Activated naive CD4-positive, alpha-beta T cell treated with Interleukin-2 at 50 U/mL for 16 hours (primary cell): ENCODE measurements at places on chromosomes 1 and 21.

- DNase-seq: no peak
Observed at GRCh38 chr1:162856260-162856659, 4.7 kb downstream of the CCDC190 start.

GRCh38 chr1:207933205-207933800 lies 22.4 kb upstream of the CD34 start:
- DNase-seq: no peak

GRCh38 chr1:69070660-69071373 lies 496.9 kb upstream of the LRRC7 start:
- DNase-seq: no peak

- no peak for DNase-seq
Observed at GRCh38 chr1:58778385-58779000, 5.4 kb downstream of the JUN start.

DNA sequence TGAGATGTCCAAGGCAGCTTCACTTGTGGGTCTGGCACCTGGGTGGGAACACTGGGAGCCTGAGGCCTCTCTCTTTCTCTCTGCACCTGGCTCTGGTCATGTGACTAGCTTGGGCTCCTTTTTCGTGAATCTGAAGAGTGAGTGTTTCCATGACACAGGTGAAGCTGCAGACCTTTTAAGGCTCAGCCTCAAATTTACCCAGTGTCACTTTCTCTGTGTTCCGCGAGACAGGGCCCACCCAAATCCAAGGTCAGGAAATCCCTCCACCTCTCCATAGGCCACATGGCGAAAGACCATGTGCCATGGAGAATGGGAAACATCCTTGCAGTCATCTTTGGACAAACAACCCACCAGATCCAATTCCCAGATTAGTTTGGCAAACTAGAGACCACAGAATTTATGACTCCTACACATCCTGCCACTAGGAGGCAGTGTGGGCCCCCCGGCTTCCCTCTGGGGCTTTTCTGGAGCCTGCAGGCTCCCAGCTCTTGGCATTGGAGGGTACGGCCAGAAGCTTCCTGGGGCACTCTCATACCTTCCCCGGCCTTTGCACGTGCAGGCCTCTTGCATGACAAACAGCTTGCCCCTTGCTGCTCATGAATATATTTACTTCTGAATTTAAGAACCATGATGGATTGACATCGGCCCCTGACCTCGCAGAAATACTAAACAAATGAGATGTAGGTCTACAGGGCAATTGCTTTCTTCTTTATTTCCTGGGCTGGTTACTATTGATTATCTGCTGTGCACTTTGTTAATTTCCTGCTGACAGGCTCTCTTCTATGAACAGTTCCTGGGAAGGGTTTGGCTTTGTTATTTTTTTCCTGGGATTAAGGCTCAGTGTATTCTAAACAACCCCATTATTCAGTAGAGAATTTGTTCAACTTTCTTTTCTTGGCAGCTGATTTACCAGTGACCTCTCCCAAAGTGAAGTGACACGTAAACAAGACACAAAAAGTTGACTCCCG lies 180.7 kb downstream of the KAZN start:
- DNase-seq: peak; percentile 8

GRCh38 chr1:24966121-24966723 lies 36.1 kb upstream of the RUNX3 start:
- no peak for DNase-seq

DNA sequence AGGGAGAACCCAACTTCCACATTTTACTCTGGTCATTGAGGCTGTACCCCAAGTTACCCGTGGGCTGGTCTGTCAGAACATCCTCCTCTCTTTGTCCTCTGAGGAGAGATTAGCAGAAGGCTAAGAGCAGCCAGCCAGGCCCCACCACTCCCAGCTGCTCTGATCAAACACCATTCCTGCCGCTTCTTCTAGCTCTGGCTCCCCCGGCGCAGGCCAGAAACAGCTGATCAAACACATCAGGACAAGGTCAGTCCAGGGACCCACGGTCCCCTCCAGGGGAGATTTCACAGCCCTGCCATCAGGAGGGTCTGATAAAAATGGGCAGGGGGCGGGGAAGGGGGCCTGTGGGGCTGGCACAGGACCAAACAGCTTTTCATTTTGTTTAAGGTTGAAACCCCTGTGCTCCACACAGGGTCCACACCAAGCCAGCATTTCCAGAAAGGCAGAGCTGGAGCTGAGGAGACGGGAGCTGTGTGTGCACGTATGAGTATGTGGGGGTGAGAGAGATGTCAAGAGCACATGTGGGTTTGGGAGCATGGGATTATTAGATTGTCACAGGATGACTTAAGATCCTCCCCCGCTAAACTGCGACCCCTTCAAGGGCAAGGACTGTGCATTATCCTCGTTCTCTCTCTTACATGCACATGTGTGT lies 29.9 kb upstream of the EPHA8 start:
- DNase-seq: no peak

DNA sequence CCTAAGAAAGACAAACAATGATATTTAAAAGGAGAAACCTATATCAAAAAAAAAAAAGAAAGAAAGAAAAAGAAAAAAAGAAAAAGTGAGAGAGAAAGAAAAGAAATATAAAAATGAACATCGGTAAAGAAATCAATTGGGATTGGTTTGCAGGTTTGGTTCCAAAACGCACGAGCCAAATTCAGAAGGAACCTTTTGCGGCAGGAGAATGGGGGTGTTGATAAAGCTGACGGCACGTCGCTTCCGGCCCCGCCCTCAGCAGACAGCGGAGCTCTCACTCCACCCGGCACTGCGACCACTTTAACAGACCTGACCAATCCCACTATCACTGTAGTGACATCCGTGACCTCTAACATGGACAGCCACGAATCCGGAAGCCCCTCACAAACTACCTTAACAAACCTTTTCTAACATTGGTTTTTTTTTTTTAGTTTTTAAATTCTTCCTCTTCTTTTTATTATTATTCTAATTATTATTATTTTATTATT lies 11.7 kb downstream of the LHX9 start:
- DNase-seq: no peak

GRCh38 chr1:72375226-72375625 lies 92.9 kb upstream of the NEGR1 start:
- DNase-seq: no peak

- DNase-seq: no peak
Observed at GRCh38 chr1:41766546-41766945, 152.2 kb downstream of the HIVEP3 start.

- no peak for DNase-seq
Observed at GRCh38 chr1:17542645-17543044, 3.1 kb downstream of the ARHGEF10L start.

GRCh38 chr1:74943046-74943445 lies 191.1 kb upstream of the LHX8 start:
- DNase-seq: no peak

- no peak for DNase-seq
Observed at GRCh38 chr1:196148367-196148970, 459.8 kb downstream of the KCNT2 start.

DNA sequence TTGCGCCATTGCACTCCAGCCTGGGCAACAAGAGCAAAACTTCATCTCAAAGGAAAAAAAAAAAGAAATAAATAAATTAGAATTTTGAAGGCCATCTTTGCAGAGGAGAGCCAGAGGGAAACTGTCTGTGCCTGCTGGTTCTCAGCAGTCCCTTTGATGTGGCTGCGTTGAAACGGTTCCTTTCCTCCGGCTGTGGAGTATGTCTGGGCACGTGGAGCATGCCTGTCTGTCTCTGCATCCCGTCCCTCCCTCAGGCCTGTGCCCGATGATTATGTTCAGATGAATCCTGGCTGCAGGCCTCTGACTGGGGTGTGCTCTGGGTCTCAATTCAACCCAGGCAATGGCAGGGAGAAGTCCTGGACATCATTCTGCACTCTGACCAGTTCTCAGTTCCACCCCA lies 33.4 kb downstream of the KIAA1614 start:
- no peak for DNase-seq

- DNase-seq: peak; percentile 86
Observed at GRCh38 chr1:151311589-151312331, 15.5 kb downstream of the PI4KB start.

GRCh38 chr1:218636548-218636947 lies 291.4 kb downstream of the TGFB2 start:
- DNase-seq: no peak

- no peak for DNase-seq
Observed at GRCh38 chr1:70487910-70488665, 77.0 kb downstream of the CTH start.

DNA sequence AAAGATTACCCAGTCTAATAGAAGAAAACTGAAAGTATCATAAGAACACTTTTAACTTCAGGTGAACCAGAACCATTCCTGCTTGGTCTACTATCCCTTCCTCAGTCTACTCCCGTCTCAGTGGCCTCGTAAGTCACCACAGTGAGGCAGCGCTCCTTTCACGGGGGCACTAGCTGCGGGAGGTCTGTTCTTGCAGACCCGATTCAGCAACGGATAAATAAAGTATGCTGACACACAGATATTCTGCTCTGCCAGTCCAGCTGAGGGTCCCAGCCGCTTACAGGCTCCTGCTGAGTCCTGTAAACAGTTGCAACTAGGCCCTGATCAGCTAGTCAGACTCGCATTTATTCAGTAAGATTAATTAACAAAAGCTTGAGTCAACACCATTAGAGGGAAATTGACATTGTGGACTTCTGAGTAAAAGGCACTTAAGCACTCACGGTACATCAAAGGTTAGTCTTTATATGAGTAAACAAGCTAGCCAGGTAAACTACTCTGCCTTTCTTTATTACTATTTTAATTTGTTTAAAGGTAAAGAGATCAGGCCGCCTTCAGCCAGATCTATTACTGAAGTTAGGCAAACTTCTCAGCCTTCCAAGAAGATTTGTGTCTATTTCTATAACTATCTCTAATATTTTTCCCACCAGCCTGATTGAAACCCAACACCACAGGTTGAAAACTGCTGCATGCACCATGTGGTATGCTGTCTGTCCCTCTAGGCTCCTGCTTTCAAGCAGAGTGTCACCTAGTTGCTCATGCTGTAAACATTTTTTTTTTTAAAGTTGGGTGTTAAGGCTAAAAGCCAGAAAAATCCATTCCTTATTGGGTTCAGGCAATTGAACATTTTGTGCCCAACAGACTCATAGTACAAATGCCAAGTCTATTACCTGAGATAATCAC lies 87.7 kb downstream of the INTS7 start:
- no peak for DNase-seq

GRCh38 chr1:3055051-3055450 lies 14.0 kb upstream of the PRDM16 start:
- DNase-seq: no peak

DNA sequence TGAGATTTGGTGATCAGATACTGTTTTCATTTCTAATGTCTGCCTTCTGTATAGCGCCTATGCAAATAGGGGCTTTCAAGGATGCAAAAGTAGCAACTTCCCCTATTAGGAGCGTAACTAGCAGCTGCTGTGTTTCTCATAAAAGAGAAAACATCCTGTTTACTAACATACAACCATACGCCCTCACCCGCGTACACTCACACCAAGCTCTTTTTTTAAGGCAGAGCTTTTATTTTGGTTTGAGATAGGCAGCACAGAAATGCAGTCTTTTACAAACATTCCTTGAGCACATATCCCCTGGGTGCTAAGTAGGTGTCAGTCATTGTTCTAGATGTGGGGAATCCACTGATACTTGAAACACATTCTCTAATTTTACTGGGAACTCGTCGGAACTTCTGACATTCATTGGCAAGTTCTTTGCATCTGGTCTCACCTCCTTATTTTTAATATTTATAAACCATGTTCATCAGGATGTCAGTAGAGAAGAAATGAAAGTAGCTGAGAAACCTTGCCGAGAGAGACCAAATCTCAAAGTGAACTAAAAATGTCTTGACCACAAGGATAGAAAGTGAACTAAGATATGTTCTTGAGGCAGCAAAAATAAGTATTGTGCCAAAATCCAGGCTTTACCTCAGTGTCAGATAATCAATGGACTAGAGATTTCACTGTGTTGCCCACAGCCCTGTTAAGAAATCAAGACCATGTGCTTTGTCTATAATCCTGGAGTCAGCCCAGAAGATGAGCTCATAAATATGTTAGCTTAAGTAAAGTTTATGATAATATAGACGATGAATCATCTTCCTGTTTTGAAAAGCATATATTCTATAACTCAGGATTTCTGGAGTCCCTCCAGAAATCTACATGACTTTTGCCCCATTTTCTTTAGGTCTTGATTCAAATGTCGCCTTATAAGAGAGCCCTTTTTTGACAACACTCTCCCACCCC lies 350.9 kb downstream of the ST6GALNAC3 start:
- no peak for DNase-seq

GRCh38 chr1:88973520-88974137 lies 18.8 kb downstream of the KYAT3 start:
- DNase-seq: no peak

DNA sequence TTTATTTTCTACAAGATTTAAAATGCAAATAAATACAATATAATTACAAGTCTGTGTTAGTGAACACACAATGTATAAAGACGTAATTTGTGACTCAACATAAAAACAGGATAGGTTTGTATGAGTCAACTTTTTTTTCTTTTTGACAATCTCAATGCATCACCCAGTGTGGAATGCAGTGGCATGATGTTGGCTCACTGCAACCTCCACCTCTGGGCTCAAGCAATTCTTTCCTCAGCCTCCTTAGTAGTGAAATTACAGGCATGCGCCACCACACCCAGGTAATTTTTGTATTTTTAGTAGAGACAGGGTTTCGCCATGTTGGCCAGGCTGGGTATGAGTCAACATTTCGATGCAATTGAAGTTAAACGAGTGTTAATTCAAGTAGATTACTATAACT lies 5.9 kb upstream of the SPRR2E start:
- no peak for DNase-seq

DNA sequence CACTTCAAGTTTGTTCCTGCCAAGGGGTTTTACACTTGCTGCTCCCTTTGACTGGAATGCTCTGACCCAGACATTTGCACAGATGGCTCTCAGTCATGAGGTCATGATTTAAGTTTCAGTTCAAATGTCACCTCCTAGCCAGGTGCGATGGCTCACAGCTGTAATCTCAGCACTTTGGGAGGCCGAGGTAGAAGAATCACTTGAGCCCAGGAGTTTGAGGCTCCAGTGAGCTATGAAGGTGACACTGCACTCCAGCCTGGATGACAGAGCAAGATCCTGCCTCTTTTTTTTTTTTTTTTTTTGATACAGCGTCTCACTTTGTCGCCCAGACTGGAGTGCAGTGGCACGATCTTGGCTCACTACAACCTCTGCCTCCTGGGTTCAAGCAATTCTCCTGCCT lies 4.5 kb upstream of the ZMYM4 start:
- no peak for DNase-seq

- no peak for DNase-seq
Observed at GRCh38 chr1:37892151-37893047, 33.0 kb upstream of the MTF1 start.

DNA sequence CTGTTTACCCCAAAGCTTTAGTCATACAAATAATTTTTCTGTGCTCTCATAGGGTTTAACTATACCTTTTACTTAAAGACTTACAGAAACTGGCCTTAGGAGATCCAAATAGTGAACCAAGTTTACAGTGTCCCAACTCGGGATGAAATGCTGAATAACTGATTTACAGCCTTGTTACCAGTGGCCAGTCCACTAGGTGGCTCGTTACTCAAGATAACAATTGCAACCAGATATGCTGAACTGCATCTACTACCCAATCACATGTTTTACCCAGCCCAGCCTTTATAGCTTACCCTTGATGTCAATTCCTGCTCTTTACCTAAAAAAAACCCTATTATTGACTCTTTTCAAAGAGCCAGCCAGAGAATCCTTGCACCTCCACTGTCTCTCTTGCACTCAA lies 1148.8 kb upstream of the ADGRL4 start:
- DNase-seq: no peak
